ENCODE measurements at places on chromosomes 16 and 17.

- no peak for DNase-seq
Measured at GRCh38 chr17:77840513-77841165, 117.9 kb upstream of the TNRC6C start.

DNA sequence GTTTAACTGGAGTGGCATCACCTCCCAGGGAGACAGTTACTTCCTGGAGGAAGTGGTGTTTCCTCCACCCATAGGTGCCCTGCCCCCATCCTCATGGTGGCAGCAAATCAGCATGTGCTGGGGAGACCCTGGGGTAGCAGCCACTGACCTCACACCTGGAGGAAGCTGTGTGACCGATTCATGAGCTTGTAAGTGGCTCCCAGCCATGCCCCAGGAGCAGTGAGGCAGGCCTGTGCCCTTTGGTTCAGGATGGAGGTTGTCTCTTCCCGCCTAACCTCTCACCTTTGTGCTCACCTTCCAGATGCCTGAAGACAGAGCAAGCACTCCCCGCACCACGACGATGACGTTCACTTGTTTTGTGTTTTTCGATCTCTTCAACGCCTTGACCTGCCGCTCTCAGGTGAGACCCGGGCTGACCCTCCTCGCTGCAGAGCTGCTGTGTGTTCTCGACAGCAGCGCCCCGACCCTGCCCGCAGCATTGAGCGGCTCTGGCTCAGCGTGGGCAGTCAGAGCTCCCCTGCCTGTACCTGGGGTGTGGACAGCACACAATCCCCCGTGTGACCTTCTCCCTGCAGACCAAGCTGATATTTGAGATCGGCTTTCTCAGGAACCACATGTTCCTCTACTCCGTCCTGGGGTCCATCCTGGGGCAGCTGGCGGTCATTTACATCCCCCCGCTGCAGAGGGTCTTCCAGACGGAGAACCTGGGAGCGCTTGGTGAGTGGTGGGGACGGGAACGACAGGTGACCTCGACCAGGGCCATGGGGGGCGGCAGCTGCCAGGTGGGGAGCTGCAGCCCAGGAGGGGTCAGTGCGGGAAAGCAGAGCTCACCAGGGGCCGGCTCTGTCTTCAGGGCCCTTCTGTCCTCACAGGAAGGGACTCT is 42.8 kb downstream of the MEAK7 start:
- DNase-seq = no peak

DNA sequence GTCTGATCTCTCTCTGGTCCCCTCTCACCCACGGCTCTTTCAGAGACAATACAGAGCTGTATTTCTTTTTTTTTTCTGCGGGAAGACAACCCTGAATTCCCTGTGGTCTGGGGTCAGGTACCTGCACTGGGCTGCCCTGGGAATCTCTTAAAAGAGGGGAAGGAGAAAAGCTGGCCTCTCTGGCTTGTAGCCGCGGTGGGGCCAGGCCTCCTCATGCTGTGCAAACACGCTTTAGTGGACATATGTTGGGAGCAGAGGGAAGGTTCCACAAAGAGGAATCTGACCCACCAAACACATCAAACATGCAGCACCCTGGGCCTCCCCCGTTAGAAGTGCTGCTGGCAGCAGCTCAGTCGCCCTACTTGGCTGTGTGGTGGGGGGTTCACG is 143.7 kb upstream of the ZFHX3 start:
- no peak for DNase-seq

- DNase-seq = no peak
Measured at GRCh38 chr17:38746004-38746848, 1.9 kb downstream of the PCGF2 start.

- no peak for DNase-seq
Measured at GRCh38 chr17:2250140-2251095, 53.2 kb downstream of the SMG6 start.

DNA sequence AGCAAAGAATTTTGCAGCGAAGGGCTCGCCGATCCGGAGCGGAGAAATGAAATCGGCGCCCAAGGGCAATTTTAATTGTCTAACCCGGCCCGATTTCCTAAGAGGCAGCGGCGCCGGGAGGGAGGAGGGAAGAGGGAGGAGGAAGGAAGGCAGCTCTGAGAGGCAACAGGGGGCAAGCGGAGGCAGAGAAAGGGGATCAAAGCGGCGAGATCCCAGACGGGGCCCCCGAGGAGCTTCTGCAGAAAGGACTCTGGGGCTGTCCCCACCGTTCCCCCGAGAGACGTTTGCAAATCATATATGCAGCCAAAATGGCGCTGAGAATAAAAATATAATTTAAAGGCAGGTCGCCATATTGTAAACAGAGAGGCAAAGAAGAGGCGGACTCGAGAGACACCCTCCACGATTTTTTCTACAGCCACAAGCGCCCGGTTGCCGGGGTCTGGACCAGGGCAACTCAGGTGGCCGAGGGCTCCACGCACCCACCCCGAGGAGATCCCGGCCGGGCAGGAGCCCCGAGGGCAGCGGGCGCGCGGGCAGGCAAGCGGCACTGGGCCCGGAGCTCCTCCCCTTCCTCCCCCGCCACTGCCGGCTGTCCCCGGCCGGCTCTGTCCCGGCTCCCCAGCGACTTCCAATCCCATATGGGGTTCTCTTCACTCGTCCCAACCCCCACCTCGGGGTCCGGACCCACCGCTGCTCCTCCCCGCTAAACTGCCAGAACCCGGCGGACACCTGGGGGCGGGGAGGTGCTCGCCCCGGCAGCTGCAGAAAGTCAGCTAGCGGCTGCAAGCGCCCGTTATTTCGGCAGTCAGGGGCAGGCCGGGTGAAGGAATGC is 1.9 kb downstream of the PHF12 start:
- DNase-seq = peak; percentile 68

GRCh38 chr16:12083631-12084030 is 107.1 kb downstream of the SNX29 start:
- no peak for DNase-seq

DNA sequence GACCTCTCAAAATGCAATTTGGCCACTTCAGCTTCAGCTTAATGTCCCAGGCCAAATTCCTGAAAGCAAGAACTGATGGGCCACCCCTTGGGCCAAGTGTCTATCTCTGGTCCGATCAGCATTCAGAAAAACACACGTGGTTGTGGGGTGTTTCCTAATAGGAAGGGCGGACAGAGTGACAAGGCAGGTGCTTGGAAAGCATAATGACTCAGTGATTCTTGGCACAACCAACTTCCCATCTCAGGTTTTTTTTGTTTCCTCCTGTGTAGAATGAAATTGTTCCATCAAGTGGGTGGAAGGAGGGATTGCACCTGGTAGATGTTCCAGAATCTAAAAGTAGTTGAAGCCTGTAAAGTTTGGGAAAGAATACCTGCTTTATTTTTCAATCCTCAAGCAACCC is 155.6 kb downstream of the HS3ST2 start:
- DNase-seq = no peak

GRCh38 chr16:81523387-81524115 is 78.9 kb downstream of the CMIP start:
- no peak for DNase-seq

GRCh38 chr16:7116734-7117133 is 215.9 kb upstream of the RBFOX1 start:
- no peak for DNase-seq

DNA sequence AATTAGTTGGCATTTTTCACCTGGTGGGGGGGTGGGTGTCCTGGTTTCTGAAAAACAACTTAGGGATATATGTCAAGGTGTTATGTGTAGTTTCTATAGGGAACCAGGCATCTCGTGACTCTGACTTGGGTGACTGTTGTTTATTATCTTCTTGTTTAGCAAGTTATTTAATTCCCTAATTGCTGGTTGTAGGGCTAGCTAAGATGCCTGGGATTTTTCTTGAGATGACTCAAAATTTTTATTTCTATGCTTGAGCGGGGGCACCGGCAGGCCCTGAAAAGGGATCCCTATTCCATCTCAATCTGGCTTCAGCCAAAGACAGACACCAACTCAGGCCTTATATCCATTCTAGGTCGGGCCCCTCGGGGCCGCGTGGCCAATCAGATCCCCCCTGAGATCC is 3.2 kb downstream of the DPH1 start:
- no peak for DNase-seq

GRCh38 chr16:81548876-81549546 is 104.4 kb downstream of the CMIP start:
- no peak for DNase-seq

DNA sequence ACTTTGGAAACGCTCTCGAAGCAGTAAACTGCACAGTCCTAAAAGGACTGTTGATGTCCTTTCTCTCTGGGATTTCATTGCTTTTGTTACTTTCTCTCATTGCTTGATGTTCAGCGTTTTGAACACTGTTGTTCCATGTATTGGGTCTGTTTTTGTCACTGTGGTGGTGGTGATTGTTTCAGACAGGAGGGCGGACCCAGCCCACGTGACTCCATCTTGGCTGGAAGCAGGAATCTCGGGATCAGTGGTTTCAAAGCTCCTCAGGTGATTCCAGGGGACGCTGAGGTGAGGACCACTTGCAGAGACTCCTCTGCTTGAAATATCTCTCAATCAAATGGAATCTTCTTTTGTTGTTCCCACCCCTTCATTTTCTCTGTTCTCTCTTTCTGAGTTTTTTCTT is 18.3 kb downstream of the C16orf54 start:
- no peak for DNase-seq

GRCh38 chr16:1877089-1877488 is 5.1 kb upstream of the MEIOB start:
- no peak for DNase-seq

DNA sequence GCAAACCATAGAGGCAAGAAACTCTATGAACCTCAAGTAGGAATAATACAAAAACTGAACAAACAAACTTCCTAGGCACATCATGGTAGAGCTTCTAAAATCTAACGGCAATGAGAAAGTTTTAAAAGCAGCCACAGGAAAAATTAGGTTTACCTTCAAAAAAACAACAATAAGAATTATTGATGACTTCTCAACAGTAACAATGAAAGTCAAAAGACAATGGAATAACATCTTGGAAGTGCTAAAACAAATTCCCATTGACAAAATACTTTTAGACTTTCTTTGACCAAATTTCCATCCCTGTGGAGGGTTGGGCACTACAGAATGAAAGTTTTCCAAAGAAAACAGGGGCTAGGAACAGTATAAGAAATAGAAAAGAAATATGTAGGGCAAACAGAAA is 222.9 kb upstream of the ERCC4 start:
- no peak for DNase-seq

DNA sequence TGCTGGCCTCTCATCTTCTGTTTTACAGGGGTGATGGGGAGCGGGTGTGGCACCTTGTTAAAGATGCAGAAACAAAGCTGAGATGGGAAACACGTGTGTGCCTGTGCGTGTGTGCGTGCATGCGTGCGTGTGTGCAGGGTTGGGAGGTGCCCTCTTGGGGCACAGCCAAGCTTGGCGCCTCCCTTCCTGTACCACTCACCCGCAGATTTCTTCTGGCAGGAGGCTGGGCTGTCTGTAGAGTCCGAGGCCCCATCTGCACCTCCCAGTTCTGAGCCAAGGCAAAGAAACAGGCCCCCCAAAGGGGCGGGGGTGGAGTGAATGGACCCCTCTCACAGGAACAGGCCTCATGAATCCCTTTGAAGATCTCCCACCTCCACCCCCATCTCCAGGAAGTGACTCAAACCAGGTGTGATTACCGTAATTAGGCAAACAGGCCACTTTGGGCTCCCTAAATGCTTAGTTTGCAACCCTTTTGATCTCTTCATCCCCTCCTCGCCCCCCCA is 20.9 kb downstream of the TNS4 start:
- no peak for DNase-seq

GRCh38 chr17:20097330-20097729 is 88.2 kb downstream of the SPECC1 start:
- no peak for DNase-seq

DNA sequence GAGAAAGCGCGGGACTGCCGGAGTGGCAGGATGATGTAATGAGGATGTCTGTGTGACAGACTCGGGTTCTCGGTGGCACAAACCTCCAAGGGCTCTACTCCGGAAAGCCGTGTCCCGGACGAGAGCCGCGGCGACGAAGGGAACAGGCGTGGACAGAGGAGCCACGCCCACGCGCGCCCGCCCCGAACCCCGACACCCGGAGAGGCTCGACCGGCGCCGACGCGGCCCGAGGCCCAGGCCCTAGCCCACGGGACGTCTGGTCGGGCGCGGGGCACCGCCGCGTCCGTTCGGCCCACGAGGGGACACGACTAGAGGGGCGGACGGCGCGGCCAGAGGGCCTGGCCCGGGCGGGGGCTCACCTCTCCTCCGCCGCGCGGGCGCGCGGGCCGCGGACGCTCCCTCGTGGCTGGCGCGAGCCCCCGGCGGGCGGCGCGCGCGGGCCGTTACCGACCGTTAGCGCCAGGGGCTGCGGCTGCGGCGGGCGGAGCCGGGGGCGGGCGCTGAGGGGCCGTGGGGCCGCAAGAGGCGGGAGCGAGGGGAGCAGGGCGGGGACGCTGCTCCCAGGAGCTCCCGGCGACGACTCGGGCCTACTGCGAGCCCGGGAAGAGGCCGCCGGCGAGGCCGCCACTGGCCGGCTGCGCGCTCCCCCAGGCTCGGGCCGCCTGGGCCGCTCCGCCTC is 2.1 kb upstream of the IRX5 start:
- DNase-seq = peak; percentile 51

DNA sequence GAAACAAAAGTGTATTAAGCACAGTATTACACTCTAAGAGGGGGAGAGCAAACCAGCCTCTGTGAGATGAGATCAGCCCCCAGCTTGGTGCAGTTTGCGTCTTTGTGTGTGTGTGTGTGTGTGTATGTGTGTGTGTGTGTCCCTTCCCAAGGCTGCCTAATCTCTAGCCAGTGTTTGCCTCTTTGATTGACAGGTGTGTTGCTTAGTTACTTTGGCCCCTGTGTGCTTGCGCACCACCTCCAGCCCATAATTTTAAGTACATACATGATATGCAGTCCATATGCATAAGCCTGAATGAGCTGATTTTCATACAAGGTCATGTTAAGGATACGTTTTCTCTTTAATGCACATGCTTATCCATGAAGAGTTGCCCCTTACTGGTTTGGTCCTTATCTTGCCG is 2.1 kb upstream of the KRTAP3-2 start:
- DNase-seq = no peak

- no peak for DNase-seq
Measured at GRCh38 chr17:42282478-42283080, 5.7 kb upstream of the STAT5A start.

GRCh38 chr16:65120831-65121721 is 787 bp downstream of the CDH11 start:
- peak; percentile 33 for DNase-seq

DNA sequence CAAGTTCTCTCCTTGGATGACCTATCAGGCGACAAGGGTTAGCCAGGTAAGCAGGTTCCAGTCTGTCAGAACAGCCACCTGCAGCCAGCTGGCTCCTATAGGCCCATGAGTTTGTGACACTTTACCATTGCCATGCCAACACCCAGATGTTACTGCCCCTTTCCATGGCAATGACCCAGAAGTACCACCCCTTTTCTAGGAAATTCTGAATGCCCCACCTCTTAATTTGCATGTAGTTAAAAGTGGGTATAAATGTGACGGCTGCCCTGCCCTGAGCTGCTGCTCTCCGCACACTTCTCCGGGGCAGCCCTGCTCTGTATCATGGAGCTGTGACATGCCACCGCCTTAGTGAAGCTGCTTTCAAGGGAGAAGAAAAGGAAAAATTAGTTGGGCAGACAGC is 10.0 kb upstream of the SECTM1 start:
- no peak for DNase-seq

- no peak for DNase-seq
Measured at GRCh38 chr16:63617990-63618763, 1503.7 kb downstream of the CDH11 start.

All from globus pallidus (tissue), 1 donor.